Fibroblast of skin of scalp (primary cell): ENCODE measurements at places on chromosomes 2 and 18.
A peak's percentile ranks its signal among the peaks of the same experiment; 100 is the strongest.

DNA sequence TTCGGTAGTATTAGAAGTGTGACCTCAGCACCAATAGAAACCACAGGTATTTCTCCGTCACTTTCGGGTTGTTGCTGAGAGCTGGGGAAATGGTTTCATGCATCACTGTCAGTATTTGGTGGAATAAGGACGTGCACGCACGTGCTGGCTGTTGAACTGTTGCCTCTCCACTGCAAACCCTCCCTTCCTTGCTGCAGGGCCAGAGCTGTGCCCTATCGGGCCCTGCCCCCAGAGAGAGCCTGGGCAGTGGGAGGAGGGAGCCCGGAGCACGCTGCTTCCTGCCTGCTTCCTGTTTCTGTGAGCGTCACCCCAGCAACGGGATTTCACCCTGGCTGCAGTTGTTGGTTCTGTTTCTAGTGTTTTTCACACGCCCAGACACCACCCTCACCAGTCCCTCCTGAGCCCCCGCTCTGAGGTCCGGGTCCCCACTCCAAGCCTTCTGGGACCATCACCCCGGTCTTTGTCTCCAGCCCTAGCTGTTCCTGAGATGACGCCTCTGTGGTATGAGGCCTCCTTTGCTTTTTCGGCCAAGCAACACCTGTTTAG is 47.4 kb downstream of the LRRFIP1 start:
- DNase-seq: peak; percentile 58

DNA sequence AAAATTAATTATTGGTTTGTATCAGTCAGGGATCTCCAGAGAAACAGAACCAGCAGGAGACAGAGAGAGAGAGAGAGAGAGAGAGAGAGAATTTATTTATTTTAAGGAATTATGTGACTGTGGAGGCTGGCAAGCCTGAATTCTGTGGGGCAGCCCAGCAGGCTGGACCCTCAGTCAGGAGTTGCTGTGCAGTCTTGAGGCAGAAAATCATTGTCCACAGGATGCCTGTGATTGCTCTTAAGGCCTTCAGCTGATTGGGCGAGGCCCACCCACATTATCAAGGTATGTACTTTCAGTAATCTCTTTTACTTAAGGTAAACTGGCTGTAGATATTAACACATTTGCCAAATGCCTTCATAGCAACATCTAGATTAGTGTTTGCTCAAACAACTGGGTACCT is 155.3 kb downstream of the SEPTIN10 start:
- no peak for DNase-seq

- no peak for DNase-seq
Observed at GRCh38 chr2:219641390-219642068, 14.1 kb downstream of the SLC4A3 start.

- no peak for DNase-seq
Observed at GRCh38 chr2:31131871-31132270, 6.4 kb downstream of the GALNT14 start.

DNA sequence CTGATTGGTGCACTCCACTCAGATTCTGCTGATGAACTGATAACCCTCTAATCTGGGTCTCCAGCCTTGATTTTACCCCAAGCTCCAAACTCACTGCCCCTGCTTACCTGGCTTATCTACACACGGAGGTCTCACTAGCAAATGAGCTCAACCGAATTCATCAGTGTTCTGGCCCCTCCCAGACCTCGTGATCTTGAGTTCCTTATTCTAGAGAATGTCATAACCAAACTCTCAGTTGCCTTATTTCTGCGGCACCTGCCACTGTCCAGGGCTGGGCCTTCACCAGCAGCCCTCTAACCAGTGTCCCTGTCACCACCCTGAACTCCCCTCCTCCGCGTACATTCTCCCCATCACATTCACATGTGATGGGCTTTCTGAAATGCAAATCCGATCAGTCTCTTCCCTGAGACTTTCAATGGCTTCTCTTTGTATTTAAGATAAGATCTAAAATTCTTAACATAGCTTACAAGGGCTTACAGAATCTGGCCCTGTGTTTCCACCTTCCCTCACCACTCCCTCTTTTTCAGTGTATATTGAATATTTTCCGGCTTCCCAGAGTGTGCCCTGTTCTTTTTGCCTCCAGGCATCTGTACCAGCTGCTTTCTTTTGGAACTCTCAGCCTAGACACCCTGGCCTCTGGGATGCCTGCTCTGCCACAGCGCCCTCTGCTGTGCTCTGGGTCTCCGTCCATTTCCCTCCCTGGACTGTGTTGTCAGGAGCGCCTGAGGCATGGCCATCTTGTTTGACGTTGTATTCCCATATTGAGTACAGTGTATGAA is 31.1 kb downstream of the NAB1 start:
- peak; percentile 37 for DNase-seq

DNA sequence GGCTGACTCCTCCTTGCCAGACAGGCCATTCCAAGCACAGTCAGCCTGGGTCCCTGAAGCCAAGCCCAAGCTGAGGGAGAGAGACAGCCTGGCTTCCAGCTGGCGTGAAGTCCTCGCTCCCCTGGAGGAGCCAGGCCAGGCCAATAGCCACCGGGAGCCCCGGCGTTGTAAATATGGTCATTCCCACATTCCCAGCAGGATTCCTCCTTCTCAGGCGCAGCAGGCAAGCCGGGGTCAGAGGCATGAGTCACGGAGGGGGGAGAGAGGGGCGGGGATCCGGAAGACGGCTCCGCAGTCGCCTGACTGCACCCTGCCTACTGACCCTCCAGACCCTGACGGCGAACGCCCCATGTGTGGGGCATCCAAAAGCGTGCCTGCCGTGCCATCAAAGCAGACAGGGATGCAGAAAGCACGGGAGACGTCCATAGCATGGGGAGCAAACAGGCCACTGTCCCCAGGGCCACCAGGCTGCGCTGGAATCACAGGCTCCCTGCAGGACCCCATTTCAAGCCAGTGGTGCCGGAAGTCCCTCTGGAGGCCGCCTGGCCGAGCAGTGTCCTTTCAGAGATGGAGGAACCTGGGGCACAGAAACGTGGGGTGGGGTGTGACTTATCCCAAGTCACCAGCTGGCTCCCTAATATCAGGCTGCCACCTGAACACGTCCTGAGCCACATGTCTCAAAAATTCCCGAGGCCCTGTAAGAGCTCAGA is 48.2 kb downstream of the TWIST2 start:
- DNase-seq: peak; percentile 93

DNA sequence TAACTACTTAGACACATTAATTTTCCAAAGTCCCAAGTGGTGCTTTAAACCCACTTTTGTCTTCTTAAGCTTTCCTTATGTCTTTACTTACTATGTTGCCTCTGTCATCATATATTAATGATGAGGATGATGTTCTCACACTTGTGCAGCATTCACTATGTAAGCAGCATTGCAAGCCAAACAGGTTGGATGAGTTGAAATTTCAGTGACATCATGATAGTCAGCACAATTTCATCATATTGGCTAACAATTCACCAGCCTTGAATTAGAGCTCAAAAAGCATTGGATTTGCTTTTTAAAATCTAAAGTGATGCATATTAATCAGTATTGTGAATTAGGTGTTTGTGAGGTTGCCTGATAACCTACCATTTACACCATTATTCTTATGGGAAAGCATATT is 7.7 kb downstream of the APLF start:
- DNase-seq: no peak

- no peak for DNase-seq
Observed at GRCh38 chr2:23375448-23375847, 9.5 kb upstream of the KLHL29 start.

- no peak for DNase-seq
Observed at GRCh38 chr2:26901326-26902183, 53.6 kb downstream of the DPYSL5 start.

GRCh38 chr2:170500770-170501169 is 214.4 kb upstream of the SP5 start:
- DNase-seq: no peak

- no peak for DNase-seq
Observed at GRCh38 chr2:2719015-2719414, 387.9 kb upstream of the MYT1L start.

- no peak for DNase-seq
Observed at GRCh38 chr18:9820127-9820526, 65.6 kb upstream of the TXNDC2 start.

DNA sequence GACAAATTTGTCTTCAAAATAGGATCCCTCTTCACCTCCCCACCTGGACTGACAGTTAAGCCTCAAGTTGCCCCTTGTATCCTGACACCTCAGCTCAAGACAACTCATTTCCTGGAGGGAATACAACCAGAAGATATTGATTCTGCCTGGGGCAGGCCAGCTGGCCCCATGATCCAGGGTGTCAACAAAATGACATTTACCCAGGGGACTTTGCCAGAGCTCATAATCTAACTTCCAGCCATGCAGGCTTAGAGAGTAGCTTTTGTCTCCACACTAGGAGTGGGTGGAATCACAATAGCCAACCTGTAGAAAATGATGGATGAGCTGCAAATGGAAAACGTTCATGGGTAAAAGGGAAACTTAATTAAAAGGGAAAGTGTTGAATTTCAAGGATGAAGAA is 220.1 kb upstream of the DPP10 start:
- DNase-seq: no peak

DNA sequence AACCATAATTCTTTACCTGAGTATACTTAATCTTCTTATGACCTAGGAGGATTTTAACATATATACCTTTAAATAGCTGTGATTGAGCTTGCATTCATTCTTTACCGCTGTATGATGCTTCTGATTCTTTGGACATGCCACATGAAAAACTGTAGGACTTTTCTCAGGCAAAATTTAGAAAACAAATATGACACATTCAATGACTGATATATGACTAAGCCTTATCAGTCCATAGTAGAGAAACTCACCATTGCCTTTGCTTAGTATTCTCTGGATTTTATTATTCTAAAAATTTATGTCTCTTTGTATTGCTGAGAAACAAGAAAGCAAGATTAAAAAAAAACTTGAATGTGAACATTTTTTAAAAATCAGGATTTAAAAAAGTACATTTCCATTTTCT is 3.7 kb downstream of the FAM171B start:
- DNase-seq: peak; percentile 15

DNA sequence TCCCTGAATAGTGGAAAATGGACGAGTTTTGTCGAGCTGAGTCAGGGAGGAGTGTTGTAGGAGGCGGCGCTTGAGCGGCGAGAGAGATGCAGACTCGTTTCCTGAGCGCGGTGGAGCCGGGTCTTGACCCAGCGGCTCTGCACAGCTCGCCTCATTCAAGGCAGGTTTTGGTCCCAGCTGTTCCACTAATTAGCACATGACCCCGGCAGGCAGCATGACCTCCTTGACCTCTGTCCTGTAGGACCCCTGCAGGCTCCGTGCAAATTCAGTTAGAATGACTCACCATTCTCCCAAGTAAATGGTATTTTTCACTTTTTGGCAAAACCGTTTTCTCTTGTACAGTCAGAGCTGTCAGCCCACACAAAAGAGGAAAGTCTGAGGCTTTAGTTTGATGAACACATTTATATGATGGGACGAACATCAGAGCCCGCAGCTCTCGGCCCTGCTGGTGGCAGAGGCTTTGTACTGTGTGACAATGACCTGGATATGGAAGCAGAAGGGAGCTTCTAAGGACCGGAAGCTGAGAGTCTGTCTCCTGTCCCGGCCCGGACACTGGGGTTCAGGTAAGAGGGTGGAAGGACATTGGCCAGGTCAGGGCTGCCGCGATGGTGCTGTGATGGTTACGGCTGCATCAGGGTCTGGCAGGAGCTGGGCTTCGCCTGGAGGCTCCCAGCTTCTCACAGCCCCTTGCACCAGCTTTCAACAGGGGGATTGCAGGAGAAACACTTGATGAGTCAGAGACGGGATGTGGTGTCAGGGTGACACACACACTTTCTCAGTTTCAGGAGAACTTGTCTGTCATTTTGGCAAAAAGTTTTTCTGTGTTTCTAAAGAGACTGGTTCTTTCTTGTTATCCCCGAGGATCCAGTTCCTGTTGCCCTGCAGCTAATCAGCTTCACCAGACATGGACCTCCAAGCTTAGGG is 29.9 kb upstream of the ALKAL2 start:
- peak; percentile 78 for DNase-seq

GRCh38 chr2:76197842-76198448 is 487.2 kb upstream of the GCFC2 start:
- peak; percentile 64 for DNase-seq

- DNase-seq: no peak
Observed at GRCh38 chr2:130892793-130893785, 56.4 kb downstream of the ARHGEF4 start.

DNA sequence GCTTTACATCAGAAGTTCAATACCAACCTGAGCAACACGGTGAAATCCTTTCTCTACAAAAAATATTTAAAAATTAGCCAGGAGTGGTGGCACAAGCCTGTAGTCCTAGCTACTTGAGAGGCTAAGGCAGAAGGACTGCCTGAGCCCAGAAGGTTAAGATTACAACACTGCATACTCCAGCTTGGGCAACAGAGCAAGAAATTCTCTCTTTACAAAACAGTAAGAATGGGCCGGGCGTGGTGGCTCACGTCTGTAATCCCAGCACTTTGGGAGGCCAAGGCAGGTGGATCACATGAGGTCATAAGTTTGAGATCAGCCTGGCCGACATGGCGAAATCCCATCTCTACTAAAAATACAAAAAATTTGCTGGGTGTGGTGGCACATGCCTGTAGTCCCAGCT is 113.2 kb downstream of the USP34 start:
- DNase-seq: no peak

- DNase-seq: no peak
Observed at GRCh38 chr2:60487174-60487573, 66.3 kb downstream of the BCL11A start.

DNA sequence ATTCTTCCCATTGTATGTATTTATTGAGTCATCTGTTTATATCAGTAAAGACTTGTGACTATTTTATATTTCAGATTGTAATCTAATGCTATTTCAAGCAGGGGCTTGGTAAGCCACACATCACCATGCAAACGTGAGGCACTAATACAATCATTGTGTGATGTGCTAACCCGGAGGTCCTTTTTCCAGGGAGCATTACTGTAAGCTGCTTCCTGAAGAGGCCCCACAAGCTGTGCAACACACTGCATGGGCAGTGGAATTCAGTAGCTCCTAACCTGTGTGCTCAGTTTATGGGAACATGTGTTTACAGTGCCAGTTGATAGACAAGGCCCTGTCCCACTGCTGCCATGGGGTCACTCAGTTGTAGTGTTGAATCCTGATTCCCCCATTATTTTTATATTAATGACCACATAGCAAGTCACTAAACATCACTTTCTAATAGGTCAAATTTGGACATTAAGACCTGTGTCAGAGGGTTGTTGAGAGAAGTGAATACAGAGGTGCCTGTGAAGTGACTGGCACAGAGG is 162.9 kb downstream of the FHOD3 start:
- no peak for DNase-seq
